NCI-H446 (cell line): ENCODE measurements at places on chromosomes 1 and 21.
A peak's percentile ranks its signal among the peaks of the same experiment; 100 is the strongest.

GRCh38 chr1:31216016-31216415, 23.7 kb downstream of the NKAIN1 start:
- DNase-seq: peak; percentile 67

DNA sequence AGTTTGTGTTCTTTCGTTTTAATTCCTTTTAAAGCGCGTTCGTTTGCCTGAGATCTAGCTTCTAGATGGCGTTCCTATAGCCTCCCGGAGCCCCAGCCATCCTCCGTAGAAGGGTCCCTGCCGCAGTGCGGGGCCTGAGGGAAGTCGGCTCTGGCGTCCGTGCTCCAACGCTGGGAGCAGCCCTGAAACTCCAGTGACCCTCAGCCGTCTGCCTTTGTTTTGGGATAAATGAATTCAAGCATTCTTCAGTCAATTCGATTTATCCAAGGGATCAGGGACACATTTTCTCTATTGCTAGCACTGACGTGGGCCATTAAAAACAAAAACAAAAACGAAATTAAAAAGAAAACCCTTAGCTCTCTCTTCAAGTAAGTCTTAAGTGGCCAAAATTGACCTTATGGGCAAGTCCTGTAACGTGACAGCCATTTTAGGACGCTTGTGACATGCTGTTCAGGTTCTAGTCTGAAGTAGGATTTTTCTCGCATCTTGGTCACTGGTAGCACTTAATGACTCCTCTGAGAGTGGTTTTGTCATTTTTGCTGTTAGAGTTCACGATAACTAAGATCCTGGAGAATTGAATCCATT, 742 bp upstream of the HSPA13 start:
- peak; percentile 38 for DNase-seq

DNA sequence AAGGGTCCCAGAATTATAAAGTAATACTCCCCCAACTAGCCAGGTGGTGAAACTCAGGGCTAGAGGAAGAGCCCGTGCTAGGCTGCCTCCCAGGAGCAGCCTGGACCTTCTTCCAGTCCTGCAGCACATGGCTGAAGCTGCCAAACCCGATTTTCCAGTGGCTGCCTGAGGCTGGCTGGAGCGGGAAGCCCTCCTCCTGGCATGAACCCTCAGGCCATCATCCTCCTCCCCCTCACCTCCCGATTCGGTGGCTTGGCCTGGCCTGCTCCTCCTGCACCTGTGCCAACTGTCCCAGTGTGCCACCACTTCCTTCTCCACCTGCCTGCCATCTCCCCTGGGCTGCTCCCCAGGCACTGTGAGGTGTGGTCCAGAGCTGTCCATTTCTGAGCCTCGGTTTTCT, 3.0 kb upstream of the TSPAN1 start:
- no peak for DNase-seq

- DNase-seq: peak; percentile 76
These were observed 111.2 kb upstream of the NBPF11 start for GRCh38 chr1:148263128-148263905.

GRCh38 chr1:155898888-155899287, 12.3 kb downstream of the RIT1 start:
- no peak for DNase-seq

GRCh38 chr1:64060611-64061302, 142.7 kb upstream of the UBE2U start:
- DNase-seq: no peak

DNA sequence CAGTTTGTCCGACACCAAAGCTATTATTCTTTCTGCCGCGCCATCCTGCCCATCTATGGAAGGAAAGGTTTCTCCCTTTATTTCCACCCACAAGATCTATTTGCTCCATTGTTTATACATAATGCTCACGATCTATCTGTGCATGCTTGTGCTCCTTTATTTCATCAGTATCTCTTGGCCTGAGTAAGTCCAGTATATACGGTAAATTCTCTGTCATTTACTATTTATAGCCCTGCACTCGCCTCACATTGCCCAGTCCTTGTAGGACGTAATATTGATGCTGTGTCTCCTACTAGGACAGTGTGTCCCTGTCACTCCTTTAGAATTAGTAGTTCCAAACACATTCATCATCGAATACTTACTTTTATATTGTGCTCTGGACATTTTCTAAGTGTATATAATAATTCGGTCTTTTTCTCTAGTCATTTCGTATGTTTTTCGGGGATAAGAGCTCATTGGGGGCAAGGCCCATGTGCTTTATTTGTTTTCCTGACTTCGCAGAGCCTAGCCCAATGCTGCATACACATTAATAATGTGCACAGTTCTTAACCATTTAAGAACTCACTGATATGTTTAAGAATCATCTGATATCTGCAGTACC, 3.1 kb upstream of the NID1 start:
- DNase-seq: no peak

DNA sequence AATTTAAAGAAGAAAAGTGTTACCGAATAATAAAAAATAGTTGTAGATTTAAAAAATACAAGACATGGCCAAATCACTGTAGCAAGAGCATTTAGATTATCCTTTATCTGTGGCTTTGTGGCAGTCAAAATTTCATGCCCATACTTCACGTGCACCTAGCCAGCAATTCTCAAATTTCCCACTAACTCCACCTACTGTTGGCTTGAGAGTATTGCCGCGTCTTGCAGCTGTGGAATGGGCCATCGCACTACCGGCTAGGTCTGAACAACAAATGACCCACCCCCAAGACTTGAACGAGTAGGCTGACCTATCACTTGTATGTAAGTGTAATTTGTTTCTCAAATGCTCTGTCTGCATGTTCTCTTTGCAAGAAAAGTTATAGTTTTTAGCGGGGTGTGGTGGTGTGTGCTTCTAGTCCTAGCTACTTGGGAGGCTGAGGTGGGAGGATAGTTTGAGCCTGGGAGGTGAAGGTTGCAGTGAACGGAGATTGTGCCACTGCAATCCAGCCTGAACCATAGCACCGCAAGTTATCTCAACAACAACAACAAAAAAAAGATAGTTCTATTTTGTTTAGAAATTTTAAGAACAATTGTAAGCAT, 4.1 kb downstream of the KRTAP13-4 start:
- peak; percentile 53 for DNase-seq

GRCh38 chr1:183676586-183677189, 23.6 kb upstream of the APOBEC4 start:
- DNase-seq: peak; percentile 38

- no peak for DNase-seq
These were observed 14.9 kb upstream of the ZNF678 start for GRCh38 chr1:227548448-227548847.

DNA sequence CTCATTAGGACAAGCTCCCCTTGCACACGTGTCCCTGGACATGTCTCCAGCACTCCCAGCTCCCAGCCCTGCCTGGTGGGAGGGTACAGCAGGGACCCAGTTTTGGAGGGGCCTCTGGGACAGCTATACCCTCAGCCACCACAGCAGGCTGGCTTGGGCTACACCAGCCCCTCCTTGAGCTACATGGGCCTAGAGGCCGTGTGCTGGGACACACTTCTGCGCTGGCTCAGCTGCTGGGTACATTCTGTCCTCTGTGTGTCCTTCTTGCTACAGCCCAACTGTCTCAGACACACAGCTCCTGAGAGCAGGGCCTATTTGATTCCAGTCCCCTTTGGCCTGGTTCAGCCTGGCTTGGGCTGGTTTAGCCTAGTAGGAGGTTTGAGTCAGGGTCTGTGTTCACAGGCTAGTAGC, 26.7 kb downstream of the DMAP1 start:
- DNase-seq: no peak

DNA sequence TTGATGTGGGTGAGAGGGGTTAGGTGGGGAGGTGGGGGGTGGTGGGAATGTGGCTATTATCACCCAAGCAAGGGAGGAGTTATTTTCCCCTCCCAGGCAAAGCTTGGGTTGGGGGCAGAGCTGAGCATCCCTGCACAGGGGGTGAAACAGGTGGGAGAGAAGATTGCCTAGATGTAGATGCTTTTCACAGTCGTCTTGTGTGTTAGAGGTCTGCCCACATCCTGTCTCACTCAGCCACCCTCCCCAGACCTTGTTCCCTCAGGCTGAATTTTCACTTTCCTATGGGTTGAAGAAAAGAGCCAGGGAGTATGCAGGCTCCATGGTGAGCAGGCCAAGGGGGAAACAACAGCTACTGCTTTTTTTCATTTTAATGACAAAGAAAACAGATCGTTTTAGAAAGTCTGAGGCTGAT, 223.5 kb downstream of the KIF26B start:
- no peak for DNase-seq

GRCh38 chr1:24705260-24706073, 39.8 kb upstream of the CLIC4 start:
- DNase-seq: no peak

DNA sequence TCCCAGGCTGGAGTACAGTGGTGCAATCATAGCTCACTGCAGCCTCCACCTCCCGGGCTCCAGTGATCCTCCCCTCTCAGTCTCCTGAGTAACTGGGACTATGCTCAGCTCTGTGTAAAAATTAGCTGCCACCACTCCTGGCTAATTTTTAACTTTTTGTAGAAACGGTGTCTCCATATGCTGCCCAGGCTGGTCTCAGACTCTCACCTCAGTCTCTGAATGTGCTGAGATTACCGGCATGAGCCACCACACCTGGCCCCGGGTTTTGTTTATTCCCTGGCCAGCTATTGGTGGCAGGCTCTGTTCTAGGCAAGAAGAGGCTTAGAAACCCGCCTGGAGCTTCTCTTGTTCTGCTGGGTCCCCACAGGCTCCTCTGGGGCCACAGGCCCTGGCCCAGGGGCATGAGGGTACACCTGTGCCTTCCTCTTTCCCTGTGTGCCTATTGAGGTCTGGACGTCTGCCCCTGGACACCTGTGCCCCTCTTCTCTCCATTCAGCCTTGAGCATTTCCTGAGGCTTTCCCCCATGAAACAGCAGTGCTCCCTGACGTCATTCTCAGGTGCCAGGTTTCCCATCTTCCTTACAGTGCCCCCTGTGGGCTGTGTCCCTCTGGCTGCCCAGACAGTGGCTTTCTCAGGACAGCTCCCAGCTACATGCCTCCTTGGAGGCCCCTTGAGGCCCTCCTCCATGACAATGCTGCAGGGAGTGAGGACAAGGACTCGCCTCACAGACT, 57.5 kb downstream of the PCP4 start:
- DNase-seq: no peak

DNA sequence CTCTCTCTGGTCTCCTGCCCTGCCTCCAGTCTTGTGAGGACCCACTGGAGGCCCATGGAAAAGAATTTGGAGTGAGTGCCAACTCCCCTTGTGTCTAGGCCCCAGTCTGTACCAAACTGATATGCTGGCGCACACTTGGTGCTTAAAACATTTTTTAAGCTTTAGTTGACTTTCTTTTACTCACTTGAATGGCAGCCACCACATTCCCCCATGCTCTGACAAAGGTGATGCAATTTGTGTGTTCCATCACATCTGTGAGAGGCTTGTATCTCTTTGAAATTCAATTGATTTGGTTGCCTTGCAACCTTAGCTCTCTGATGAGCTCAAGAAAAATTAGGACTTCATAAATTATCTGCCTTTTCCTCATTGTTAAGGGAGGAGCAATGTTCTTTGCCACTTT, 30.5 kb upstream of the WDTC1 start:
- DNase-seq: no peak

DNA sequence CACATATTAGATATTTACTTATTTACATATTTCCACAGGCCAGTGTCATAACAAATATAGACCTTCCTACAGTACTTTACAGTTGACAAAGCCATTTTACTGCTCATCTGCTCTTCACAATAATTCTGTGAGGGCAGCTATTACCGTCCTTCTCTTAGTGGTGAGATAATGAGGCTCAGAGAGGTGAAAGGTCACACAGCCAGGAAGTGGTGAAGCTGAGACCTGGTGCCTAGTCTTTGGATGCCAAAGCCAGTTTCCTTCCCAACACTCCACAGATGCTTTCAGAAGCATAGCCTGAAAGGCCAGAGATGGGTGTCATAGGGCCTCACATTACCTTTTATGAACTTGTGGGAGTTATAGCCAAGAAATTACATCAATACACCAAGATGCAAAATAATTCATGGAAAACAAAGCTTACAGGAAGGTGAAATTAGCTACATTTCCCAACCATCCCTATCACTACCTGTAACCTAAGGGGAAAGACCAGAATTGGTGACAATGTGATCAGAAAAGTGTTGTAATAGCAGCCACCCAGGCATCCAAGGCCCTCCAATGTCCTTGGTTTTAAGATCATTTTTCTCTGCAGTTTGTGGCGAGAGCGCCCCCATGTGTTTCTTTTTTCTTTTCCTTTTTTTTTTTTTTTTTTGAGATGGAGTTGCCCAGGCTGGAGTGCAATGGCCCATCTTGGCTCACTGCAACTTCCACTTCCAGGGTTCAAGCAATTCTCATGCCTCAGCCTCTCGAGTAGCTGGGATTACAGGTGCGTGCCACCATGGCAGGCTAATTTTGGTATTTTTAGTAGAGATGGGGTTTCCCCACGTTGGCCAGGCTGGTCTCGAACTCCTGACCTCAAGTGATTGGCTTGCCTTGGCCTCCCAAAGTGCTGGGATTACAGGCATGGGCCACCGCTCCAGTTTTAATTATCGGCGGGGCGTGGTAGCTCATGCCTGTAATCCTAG, 26.5 kb upstream of the RPL11 start:
- no peak for DNase-seq

DNA sequence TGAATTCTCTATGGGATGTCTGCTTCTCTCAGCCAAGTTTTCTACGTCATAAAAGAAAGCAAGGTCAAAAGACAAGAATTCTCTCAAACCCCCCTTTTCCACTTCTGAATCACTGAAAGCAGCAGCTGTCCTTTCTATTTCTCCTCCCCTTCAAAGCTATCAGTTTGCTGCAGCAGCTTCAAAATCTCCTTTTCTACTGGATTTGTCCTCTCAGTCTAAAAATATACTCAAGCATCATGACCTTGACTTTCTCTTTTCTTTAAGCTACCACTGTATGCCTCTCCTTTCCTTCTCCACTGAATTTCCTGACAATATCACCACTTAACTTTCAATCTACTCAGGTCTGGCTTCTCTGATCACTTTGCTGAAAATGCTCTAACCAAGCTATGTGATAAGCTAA, 1.9 kb downstream of the WDR64 start:
- DNase-seq: no peak

- DNase-seq: no peak
These were observed 6.5 kb downstream of the BLACAT1 start for GRCh38 chr1:205449254-205449749.

DNA sequence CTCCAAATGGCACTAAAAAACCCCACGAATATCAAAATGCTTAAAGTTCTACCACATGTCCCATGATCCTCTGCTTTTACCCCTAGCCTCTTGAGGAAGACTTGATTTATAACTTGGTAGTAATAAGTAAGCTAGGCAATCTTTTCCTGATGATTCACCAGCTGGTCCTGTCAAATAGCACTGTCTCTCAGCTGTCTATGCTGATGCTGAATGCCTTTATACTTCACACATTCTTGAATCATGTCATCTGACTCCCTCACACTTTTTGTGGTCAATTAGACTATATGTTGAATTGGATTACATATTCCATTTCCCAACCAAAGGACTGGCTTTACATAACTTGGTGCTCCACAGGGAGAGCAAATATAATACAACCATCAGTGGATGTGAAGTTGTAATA, 16.6 kb downstream of the C21orf91 start:
- no peak for DNase-seq

DNA sequence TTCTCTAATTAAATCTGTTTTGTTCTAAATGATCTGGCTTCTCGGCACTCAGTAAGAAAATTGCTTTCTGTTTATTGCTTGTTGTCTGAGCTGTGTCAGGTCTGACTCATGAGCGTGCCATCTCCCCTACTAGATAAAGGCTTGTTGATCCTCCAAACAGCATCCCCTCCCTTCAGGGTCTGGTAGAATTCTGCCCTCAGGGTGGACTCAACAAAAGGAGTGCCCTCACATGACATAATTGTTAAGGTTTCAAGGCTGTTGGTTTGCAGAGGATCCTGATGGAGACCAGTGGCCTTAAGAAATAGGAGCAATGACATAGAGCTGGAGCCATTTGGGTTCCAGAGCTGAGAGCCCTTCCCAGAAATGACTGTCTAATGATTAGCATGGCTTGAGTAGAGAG, 36.0 kb upstream of the ATP2B4 start:
- no peak for DNase-seq

- no peak for DNase-seq
These were observed 50.1 kb downstream of the TIAM1 start for GRCh38 chr21:31293986-31294385.
